ENCODE measurements at places on chromosomes 7 and 10.
A peak's percentile ranks its signal among the peaks of the same experiment; 100 is the strongest.

DNA sequence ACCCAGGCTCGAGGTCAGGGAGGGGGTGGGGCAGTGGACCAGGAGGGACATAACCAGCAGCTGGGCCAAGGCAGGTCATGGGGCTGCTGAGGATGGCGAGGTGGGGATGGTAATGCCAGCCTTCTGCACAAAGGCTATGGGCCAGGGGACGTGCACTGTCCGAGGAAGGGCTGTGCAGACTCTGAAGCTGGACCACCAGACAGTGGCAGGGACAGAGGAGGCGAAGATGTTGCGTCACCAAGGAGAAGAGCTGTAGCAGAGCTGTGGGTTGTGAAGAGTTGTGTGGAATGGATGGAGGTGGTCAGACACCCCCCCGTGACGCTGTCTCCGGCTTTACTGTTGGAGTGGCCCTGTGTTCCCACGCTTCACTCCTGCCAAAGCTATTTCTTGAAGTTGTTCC lies 1.8 kb downstream of the CLEC2L start:
- DNase-seq: no peak

GRCh38 chr10:45640941-45641340 lies 31.6 kb downstream of the ZFAND4 start:
- no peak for DNase-seq

DNA sequence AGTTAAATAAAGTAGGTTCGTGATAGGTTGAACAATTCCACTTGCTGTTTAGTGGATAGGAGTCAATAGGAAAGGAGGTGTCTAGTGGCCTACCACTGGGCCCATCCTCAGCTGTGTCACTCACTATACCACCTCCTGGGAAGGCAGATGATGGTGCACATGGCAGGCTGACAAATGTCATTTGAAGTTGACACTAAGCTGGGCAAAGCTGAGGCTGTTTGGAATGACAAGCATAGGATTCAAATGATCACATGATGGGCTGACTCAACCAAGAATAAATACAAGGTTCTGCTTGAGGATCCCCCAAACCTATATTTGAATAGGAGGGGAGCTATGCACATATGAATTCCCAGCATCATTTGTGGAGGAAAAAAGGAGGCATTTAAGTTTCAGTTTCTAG lies 489.8 kb downstream of the RPS24 start:
- DNase-seq: no peak

DNA sequence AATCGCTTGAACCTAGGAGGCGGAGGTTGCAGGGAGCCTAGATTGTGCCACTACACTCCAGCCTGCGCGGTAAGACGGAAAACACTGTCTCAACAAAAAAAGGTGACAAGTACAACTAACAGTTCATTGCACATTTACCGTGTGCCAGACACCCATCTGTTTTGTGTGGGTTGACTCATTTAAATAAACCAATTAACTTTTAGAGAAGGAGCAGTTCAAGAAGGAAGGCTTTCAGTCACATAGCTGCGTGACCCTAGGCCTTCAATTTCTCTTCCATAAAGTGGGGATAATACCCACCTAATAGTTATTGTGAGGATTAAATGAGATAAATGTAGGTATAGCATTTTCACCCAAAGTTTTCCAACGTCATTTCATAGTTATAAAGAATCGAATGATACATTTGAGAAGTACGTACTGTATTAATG lies 52.3 kb upstream of the KDM7A start:
- no peak for DNase-seq

DNA sequence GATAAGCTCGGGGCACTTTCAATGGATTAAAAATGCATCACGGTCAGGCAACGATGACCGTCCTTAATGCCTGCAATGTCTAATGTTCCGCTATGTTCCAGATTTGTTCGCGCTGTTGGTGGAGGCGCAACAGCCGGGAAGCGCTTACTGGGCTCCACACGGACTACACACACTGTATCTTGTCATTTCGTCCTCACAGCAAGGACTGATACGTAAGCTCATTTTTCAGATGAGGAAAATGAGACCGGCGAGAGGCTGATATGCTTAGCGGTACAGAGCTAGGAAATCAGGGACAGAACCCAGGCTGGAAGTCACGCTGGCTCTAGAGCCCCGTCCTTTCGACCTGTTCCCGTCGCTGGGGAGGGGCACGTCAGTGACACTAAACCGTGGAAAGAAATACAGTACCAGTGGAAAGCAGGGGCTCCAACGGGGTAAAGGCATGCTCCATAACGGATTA lies 670 bp downstream of the TPK1 start:
- peak; percentile 51 for DNase-seq

GRCh38 chr10:76697923-76698322 lies 939.7 kb downstream of the KCNMA1 start:
- peak; percentile 92 for DNase-seq

- no peak for DNase-seq
These were observed 51.9 kb downstream of the IKZF1 start for GRCh38 chr7:50356212-50356944.

DNA sequence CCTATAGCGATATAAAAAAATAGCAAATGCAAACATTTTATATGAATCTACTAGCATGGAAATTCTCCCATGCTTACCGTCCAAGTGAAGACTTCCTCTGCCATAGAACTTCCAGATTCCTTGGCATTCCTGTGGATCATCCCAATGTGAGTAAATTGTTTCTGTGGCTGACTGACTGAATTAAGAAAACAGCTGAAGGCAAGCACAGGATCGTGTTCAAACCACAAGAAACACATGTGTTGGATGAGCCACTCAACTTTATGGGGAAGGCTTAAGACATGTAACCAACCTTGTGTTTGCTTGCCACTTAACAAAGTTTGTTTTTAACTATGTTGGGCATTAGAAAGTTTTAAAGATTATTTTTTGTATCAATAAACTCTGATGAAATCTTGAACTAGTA lies 2.6 kb upstream of the MYPN start:
- no peak for DNase-seq

- DNase-seq: no peak
These were observed 12.9 kb downstream of the ZYX start for GRCh38 chr7:143394068-143394467.

DNA sequence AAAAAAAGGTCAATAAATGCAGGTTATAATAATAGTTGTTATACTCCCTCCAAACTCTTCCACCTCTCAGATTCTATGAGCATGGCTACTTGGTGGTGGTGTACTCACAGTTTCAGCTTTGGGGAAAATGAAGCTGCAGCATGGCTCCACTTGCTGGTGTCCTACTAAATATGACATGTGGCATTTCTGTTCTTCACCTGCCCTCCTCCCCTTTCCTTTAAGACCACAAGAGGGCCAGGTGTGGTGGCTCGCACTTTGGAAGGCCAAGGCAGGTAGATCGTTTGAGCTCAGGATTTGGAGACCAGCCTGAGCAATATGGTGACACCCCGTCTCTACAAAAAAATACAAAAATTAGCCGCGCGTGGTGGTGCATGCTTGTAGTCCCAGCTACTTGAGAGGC lies 101.1 kb downstream of the SLC37A3 start:
- no peak for DNase-seq

DNA sequence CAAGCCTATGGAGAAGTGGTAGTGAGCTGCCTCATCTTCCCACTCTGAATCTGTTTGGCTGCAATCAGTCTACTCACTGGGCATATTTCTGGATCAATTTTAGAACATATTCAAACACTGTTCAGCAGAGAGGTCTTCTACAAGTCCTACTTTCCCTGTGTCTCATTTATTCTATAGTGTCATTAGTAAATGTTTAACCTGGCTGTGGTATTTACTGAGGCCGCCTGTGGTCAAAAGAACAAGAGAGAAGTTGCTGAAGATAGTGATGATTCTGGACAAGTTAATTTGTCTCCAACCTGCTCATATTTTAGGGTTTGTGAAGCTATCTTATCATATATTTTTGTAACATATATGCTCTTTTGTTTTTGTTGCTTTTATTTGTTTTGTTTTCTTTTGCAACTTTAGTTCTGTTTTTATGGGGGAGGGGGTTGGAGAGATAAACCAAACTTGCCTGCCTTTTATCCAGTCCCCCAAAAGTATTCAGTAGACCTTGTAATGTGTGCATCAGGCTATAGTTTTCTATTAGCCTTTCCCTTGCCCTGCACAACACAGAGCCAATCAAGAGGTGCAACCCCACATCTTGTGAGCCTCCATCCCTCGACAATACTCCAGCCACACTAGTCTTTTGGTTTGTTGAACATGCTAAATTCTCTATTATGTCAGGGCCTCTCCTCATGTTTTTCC lies 362.8 kb upstream of the MBL2 start:
- DNase-seq: no peak

GRCh38 chr10:33600381-33600780 lies 265.9 kb upstream of the NRP1 start:
- DNase-seq: no peak

- no peak for DNase-seq
These were observed 24.6 kb upstream of the WNT2 start for GRCh38 chr7:117347480-117347879.

GRCh38 chr7:30931161-30931928 lies 19.7 kb downstream of the AQP1 start:
- no peak for DNase-seq

GRCh38 chr7:23216021-23216420 lies 30.6 kb upstream of the GPNMB start:
- no peak for DNase-seq

DNA sequence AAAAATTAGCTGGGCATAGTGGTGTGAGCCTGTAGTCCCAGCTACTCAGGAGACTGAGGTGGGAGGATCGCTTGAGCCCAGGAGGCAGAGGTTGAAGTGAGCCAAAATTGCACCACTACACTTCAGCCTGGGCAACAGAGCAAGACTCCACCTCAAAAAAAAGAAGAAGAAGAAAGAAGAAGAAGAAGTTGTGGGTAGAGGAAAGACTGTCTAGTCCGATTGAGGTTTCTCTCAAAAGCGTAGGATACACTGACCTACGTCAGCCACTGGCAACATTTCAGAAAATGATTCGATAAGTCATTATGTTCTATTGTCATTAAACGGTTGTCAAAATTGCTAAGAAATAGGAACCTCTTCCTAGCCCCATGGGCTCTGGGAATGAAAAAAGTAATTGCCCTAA lies 22.3 kb upstream of the RHBDD2 start:
- no peak for DNase-seq

GRCh38 chr7:55467047-55467593 lies 102.0 kb downstream of the LANCL2 start:
- DNase-seq: no peak

GRCh38 chr7:38798552-38799267 lies 110.3 kb downstream of the VPS41 start:
- no peak for DNase-seq

DNA sequence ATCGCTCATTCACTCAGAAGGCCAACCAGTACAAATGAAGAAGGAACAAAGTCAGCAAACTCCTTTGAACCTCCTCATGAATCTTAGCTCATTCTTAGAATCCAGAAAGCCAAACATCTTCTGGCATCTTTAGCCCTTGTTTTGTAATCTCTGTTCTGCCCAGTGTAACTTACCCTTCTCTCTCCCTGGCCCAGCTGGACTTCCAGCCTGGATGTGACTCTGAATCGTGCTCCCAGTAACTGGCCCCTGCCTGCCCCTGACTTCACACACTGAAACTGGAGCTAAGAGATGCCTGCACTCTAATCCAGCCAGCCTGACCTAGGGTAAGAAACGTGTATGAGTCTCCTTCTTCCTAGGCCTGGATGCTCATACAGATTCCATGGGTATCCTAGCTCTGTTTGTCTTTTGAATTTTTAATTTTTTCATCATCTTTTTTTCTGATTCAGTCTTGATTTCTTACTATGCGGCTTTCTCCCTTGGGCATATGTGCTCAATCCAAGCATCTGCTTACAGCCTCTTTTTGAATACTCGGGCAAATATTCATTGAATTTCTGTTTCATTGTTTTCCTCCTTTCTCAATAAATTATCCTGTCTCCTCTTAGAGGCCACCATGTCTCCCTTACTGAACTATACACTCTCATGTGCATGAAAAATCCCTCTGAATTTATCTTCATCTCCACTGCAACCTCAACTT lies 845.6 kb upstream of the AUTS2 start:
- no peak for DNase-seq

DNA sequence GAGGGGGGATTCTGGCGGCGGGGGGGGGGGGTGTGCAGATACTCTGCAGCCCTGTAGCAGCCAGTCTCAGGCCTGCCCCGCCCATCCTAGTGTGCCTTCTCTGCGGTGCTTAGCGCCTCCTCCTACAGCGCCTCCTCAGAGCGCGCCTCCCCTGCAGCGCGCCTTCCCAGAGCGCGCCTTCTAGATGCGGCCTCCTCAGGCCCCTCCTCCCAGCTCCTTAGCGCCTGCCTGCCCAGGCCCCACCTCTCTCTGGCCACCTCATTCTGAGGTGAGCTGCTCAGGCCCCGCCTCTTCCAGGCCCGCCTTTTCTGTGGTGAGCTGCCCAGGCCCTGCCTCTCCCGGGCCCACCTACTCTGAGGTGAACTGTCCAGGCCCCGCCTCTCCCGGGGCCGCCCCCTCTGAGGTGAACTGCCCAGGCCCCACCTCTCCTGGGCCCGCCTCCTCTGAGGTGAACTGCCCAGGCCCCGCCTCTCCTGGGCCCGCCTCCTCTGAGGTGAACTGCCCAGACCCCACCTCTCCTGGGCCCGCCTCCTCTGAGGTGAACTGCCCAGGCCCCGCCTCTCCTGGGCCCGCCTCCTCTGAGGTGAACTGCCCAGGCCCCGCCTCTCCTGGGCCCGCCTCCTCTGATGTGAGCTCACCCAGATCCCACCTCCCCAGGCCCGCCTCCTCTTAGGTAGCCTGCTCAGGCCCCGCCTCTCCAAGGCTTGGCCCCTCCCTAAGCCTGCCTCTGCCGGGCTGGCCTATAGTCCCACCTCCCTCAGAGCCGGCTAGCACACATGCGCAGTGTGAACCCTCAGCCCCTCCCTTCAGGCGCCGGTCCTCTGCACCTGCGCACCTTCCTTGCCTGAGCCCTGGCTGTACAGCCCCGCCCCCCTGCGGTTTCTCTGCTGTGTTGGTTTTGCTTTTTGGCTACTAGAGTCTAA lies 2.1 kb upstream of the SGCE start:
- DNase-seq: peak; percentile 98

- no peak for DNase-seq
These were observed 39.3 kb downstream of the WASL start for GRCh38 chr7:123709525-123709924.

DNA sequence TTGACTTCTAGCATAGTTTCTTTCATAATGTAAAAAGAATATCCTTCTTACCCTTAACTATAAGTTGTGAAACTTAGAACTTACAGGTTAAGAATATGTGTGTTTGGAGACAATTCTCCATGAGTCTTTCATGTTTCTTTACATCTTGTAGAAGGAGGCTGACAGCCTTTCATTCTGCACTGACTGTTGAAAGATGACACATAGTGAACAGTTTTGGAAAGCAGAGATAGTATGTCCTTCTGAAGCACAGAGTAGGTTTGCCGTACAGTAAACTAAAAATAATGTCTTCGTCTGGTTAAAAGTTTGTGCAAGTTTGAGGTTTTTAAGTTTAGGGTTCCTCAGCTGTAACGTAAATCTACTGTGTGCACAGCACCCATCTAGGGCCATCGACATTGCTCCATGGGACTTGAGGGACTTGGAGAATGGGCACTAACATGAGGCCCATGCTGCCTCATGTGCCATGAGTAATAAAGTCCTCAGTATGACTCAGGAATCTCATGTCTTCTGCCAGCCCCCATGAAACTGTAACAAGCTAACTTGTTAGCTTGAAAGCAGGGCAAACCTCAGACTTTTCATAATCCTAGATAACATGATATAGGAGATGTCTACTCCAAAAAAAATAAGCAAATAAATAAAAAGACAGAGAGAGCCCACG lies 24.5 kb upstream of the ELAPOR2 start:
- no peak for DNase-seq

GRCh38 chr7:114622221-114622620 lies 207.6 kb downstream of the FOXP2 start:
- peak; percentile 71 for DNase-seq

GRCh38 chr7:6545398-6546126 lies 5.7 kb downstream of the GRID2IP start:
- DNase-seq: no peak

- DNase-seq: no peak
These were observed 175.0 kb upstream of the PITRM1 start for GRCh38 chr10:3347413-3348182.

All from NCI-H146 (cell line).